Activated CD4-positive, alpha-beta memory T cell treated with anti-CD3 and anti-CD28 coated beads, Interleukin-2, amount 10 ng/mL, durations not matched to agents 7 days and 5 days (primary cell): ENCODE measurements at places on chromosomes 4 and X. TPM values are rescaled to one million over a fixed set of nuclear protein-coding genes. Genes with fewer than 3 reads are reported as not detected.

DNA sequence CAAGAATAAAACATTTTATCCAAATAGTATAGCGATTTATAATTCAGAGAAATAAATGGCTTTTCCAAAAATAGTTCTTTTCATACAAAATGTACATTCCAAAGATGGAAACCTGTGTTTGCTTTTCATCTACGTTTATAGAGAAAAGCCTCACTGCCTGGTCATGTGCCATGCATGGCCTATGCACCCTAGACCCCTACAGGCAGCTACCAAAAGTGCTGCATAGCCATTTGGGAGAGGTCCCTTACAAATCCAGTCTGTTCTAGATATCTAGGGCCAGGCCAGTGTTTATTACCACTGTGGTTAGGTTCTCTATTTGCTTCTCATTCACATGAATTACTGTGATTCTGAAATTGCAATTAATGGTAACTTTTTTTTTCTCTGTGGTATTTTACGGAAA, 17.2 kb downstream of the HMGB2 start:
- no peak for DNase-seq

- no peak for DNase-seq
Observed at GRCh38 chr4:5292101-5292500, 240.8 kb downstream of the STK32B start.

- no peak for DNase-seq
Observed at GRCh38 chrX:24963823-24964222, 51.9 kb downstream of the ARX start.

DNA sequence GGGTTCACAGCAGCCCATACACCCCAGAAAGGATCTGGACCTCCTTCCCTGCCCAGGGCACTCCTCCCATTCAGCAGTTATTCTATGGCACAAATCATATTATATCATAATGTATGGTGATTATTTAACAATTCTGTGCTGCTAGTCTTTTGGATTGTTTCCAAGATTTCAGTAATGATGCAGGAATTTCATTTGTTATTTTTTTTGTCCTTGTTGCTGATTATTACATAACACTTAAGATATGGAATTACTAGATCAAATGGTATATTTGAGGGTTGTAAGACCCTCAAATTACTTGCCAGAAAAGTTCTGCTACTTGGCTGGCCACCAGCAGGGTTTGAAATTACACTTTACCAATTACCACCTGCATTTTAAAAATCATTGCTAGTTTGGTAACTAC, 36.4 kb downstream of the QDPR start:
- no peak for DNase-seq

DNA sequence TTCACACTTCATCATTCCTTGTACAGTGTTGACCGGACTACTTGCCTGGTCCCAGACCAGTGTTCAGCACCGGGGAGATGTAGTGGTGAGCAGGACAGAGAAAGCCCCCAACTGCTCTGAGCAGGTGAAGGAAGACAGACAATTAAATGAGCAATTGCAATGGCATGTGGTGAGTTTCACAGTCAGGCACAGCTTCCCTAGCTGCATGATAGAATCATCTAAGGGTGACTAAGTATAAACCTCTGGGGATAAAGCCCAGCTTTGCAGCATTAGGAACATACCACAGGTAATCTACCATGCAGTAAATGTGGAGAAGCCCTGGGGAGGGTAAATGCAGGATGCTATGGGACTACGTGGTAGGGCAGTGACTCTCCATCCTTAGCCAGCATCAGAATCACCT, 47.8 kb downstream of the TMA16 start:
- no peak for DNase-seq

Gene FGF13
- total RNA-seq, result not detected

DNA sequence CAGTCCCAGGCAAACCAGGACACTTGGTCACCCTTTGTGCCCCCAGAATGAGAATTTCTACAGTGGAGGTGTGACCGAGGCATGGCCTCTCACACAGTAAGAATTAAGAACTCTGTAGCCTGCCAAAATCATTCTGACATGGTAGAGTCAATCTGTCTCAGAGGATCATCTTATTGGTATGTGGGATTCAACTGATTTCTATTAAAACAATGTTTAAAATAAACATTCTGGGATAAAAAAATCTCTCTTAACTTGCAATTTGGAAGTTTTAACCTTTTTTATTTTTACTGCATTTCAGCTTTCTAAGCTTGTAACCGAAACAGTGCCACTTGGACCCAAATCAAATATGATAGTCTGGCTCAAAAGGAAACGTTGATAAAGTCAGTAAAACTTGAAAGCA, 165.4 kb upstream of the LDB2 start:
- no peak for DNase-seq

GRCh38 chr4:173288296-173288695, 45.9 kb downstream of the HMGB2 start:
- peak; percentile 78 for DNase-seq

DNA sequence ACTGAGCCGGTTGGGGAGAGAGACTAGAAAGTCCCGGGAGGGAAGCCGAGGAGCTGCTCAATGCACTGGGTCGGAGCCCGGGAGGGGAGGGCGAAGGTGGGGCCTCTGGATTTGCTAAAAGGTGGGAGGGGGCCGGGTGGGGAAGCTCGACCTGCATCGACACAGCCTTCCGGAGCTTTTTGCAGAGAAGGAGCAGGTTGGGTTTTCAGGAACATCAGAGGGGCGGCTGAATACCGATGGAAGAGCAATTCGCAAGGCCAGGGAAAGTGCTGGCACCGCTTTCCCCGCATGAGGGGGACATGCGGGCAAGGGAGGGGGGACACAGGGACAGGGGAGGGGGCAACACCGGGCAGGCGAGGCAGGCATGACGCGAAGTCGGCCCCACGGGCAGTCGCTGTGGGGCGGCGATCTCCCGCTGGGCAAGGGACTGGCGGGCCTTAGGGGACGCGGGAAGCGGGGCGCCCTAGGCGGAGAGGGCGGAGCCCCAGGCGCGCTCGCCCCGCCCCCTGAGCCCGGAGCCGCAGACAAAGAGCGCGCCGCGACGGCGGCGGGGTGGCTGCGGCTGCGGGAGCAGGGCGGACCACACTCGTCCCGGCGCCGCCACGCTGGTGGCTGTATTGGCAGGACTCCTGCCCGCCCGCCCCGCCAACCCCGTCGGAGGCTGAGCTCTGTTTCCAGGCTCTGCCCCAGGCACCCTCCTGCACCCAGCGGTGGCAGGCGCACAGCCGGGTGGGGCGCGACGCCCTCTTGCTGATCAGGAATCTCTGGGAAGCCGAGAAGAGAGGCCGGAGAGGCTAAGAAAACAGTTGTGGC, 11.6 kb downstream of the PDZD4 start:
- DNase-seq, result peak; percentile 55

GRCh38 chr4:105344141-105344540, 129.7 kb downstream of the PPA2 start:
- DNase-seq, result no peak

DNA sequence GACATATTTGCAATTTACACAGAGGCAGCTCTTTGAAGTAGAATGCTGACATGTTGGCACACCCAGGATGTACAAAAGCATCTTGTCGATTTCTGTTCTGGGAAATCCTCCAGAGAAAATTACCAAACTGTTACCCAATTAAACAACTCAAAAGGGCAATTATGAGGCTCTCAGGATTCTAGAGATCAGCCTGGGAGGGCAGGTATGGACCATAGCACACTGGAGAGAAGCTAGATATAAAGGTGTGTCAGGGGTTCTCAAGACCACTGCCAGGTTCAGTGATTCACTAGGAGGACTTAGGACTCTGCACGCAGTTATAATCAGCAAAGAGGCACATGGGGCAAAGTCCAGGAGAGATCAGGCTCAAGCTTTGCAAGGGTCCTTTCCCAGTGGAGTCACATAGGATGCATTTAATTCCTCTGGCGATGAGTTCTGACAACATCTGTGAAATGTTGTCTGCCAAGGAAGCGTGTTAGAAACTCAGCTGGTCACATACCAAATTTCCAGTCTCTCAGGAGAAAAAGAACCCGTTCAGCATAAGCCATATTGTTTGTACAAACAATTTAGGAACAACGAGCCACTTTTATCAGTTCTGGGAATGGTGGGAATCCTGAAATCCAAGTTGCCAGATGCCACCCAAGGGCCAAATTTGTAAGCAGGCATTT, 100.8 kb downstream of the SYTL5 start:
- no peak for DNase-seq

Gene TRO
- total RNA-seq, result 1.4 TPM

Gene SPIN4
- 10.7 TPM for total RNA-seq

- no peak for DNase-seq
Observed at GRCh38 chr4:56218230-56218895, 168.9 kb downstream of the AASDH start.

Gene ARHGAP6
- total RNA-seq, result not detected

DNA sequence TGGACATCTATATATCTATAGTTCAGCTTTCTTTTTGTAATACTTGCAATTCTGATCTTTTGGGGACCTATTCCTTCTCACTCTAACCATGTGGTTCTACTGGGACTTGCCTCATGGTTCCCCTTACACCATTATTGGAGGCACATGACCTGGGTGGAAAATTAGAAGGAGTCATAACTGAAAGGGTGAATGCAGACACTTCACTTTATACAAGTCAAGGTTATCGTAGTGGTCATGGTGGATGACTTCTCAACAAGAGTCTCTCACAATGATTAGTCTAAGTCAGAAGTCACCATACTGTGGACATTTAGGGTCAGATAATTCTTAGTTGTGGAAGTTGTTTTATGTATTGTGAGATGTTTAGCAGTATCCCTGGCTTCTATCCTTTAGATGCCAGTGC, 10.5 kb upstream of the EIF4E start:
- no peak for DNase-seq

Gene CT45A9
- total RNA-seq, result not detected

DNA sequence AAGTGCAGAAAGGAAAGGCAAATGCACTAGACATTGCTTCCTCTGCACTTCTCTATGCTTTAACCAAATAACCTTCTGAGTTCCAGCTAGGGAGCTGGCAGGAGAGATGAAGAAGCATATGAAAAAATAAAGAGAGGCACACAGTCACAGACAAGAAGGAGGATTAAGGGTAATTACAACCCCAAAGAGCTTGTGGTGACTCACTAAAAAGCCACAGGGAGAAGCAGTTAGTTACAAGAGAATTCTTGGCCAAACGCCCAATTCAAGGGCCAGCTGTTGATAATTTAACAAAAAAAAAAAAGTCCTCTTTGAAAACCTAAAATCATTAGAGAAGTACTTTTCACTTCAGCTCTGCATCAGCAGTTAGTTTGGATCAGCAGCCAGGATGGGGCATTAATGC, 478.0 kb downstream of the KCNIP4 start:
- no peak for DNase-seq

DNA sequence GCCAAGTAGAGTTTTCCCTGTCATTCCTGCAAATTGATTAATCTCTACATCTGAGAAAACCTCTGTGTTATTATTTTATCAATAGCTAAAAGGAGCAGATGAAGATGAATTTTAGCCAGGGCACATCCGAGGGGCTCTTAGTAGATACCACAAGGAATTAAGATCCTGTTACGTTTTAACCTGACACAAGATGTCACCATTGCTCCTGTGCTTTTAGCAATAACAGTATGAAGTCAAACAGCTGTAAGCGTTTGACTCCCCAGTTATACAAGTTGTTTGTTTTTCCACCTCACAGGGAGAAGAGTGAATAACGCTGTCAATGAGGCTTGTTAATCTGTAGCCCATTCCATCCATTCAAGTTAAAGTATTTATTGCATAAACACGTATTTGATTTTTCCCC, 76.0 kb upstream of the AP1S2 start:
- DNase-seq, result no peak

GRCh38 chr4:74118600-74119338, 19.8 kb upstream of the CXCL2 start:
- no peak for DNase-seq

DNA sequence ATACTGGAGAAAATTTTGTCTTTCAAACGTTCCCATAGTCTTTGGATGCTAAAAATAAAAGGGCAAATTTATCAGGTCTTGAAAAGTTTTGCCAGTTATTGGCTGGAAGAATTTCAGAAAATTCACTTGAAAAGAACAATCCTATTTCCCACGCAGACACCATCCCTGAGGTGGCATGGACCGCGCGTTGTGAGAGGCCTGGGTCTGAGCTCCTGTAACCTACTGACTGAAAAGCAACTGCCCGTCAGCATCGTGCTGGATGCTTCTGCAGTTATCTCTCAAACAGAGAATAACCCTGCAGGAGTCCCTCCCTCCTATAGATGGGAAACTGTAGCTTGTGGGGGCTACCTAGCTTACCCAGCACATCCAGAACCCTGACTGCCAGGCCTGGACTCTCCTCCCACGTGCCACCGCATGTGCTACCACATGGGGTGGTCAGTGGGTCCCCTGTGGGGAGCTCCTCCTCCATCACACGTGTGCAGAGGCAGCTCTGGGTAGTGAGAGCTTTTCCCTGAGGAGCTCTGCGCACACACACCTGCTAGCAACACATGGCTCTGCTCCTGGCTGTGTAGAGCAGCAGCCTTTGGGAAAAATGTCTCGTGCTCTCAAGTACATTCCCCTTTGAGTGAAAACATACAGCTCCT, 36.1 kb downstream of the NSG1 start:
- DNase-seq, result no peak

DNA sequence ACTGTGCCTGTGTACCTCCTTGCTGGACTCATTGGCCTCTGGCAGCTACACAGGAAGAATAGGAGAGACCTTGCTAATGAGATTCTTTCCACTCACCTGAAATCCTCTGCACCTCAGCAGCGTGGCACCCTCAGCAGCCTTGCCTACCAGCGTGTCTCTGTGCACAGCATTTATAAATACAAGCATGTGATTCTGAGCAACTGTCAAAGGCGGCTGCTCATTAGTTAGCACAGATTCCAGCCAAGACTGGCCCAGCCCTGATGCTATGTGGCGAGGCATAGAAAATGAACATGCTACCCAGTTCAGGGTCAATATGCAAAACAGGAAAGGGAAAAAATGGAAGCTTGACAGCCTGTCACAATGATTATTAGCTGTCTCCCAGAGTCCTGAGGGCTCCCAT, 298.0 kb downstream of the C4orf33 start:
- no peak for DNase-seq

GRCh38 chr4:146243141-146243882, 29.0 kb downstream of the REELD1 start:
- peak; percentile 43 for DNase-seq

DNA sequence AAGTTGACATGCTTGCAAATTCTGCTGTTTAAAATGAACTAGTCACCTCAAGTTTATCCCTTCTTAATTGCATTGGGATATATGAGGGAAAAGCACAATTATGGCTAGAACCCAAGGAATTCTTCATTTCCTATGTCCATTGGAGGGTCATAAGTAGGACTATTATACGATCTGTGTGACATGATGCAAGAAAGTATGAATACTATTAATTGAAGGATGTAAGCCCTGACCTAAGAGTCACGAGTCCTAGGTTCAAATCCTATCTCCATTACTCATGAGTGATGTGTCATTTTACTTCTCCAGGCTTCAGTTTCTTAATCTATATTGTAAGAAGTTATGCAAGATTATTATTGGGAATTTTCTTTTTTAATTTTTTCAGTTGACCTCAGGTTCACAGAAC, 542.9 kb upstream of the GRIA3 start:
- no peak for DNase-seq

- no peak for DNase-seq
Observed at GRCh38 chrX:3024176-3024575, 17.1 kb upstream of the ARSF start.

GRCh38 chrX:18210470-18210869, 10.2 kb downstream of the BEND2 start:
- DNase-seq, result no peak
